ENCODE measurements at places on chromosomes 2 and 18.

- no peak for DNase-seq
Measured at GRCh38 chr2:215851082-215851481, 162.3 kb downstream of the MREG start.

DNA sequence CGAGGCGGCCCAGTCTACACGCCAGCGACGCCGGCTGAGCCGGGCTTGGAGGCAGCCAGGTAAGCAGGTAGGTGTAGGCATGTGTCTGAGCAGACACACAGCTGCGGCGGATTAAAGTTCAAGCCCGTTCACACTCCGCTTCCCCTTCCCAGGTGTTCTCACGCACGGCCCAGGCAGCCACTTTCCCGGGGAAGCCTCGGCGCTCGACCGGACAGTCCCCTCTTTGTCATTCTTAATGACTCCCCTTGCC is 367 bp downstream of the TGFA start:
- no peak for DNase-seq

DNA sequence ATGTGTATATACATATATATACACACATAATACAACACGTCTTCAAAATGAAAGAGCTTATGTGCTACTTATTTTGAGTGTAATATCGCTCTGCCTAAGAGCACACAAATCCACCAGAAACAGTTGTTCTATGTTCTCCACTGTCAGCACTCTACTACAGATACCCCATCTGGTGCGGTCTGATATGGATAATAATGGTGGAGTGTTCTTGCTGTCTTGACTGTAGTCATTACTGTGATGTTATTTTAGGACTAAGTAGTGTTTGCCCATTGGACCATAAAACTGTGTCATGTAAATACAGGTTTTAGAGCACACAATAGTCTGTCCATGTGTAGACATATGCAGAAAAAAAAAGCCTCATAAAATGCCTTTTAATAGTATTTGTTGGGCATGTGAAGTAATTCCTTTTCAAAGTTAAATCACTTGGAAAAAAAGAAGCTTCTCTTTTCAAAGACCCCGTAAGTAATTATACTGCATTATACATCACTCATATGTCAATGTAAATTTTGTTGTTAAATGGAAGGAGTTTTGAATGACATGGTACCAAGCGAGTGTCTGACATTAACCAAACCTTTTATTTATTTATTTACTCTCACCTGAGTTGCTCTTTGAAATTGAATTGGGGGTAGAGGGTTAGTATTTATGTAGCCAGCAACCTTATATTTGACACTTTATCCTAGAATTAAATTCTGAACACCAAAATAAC is 1249.2 kb upstream of the ZEB2 start:
- DNase-seq = no peak

- no peak for DNase-seq
Measured at GRCh38 chr2:144026753-144027152, 493.2 kb downstream of the ZEB2 start.

DNA sequence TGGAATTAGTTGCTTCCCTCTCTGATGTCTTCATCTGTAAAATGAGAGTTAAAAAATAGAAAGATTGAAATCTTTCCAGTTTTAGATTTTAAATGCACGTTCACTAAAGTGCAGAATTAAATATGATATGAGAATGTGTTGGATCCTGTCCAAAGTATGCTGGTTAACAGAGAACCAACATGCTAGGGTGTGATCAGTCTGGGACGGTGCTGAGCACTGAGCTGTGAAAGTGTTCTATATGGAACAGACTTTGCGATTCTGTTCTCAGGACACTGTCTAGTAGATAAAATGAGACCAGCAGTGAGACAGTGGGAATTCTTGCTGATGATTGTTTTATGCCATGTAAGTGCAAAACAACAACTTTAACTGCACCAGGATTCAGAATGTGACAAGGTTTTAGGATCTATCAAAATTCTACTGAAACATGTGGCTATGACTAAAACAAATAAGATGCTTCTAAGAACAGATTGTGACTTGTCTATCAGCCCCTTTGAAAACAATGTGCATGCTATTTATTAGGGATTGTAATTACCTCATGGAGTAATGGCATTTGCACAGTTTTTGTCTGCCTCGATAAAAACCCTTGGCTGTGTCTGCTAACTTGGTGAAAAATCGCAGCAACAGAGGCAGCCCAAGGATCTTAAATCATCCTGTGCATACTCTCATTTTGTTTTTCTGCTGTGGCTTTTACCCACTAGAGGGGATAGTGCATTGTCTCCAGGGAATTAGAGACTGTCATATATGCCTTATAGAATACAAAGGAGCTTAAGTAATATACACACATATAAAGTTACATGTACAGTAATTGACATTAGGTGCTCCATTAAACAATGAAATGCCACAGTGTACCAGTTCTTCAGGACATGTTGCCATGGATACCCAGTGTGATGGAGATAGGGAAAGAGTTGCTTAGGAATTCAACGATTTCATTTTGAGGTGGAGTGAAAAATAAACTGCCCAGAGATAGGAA is 55.1 kb downstream of the MAP3K20 start:
- DNase-seq = no peak

DNA sequence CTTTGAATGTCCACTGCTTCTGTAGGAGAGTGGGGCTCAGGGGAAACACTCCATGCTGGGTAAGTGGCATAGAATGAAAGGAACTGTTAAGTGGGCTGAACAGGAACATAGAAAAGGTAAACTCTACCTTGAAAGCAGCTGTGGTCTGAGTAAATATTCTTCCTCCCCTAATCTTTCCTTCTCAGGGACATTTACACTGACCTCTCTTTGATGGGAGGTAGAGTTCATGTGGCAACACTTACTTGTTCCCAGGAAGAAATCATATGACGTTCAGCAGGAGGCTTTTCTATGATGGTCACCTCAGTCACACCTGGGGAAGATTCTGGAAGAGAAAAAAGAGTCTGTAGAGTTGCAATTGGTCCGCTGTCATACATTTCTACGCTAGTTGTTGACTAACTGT is 10.2 kb downstream of the TPGS2 start:
- no peak for DNase-seq

DNA sequence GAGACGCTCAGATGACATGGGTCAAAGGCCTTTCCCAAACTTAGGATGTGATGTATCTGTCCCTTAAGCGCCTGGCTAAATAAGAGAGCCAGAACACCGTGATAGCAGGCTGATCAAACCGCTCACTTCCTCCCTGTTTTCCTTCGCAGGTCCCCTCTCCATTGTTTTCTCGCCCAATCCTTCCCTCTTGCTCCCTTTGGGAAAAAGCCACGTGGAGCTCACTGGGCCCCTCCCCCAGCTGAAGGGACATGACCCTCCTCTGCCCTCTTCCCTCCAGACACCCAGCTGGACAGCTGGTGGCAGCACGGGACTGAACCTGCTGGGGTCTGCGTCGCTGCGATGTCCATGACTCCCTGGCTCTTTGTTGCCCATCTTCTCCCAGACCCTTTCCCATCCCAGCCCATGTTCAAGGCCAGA is 201.7 kb downstream of the TNS1 start:
- no peak for DNase-seq

Data from frontal cortex (tissue), 4 donors.